ENCODE measurements at places on chromosomes 5 and 9.
A peak's percentile ranks its signal among the peaks of the same experiment; 100 is the strongest.

GRCh38 chr5:139710319-139711066 lies 62.3 kb downstream of the CXXC5 start:
- no peak for DNase-seq

GRCh38 chr5:66929995-66930394 lies 266.6 kb downstream of the CD180 start:
- DNase-seq = no peak

- DNase-seq = no peak
Measured at GRCh38 chr9:107970726-107971125, 481.2 kb upstream of the KLF4 start.

- no peak for DNase-seq
Measured at GRCh38 chr5:75525344-75525743, 13.7 kb downstream of the POLK start.

- DNase-seq = no peak
Measured at GRCh38 chr5:68818870-68819269, 274.9 kb upstream of the SLC30A5 start.

- DNase-seq = no peak
Measured at GRCh38 chr9:96078897-96079490, 203.5 kb downstream of the ERCC6L2 start.

GRCh38 chr5:77282337-77283027 lies 72.0 kb downstream of the PDE8B start:
- DNase-seq = no peak

DNA sequence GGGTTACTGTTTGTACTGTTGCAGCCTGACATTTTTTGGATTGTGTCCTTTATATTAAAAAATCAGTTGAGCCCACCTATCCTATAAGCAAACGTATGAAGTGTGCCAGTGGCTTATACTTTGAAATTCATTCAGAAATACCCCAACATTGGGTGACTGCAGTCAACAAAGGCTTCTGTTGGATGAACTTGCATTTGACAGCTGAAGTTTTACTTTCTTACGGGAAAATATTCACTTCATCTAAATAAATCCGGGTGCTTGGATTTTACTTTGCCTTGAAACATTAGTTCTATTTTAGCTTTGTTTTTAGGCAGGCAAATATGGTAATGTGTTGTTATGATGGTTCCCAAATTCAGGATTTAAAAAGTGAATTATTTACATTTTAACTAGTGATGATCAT lies 21.7 kb downstream of the EXOSC2 start:
- no peak for DNase-seq

GRCh38 chr5:141960449-141961323 lies 2.7 kb upstream of the PCDH12 start:
- peak; percentile 92 for DNase-seq

GRCh38 chr9:116081435-116082115 lies 72.0 kb upstream of the PAPPA start:
- DNase-seq = no peak

DNA sequence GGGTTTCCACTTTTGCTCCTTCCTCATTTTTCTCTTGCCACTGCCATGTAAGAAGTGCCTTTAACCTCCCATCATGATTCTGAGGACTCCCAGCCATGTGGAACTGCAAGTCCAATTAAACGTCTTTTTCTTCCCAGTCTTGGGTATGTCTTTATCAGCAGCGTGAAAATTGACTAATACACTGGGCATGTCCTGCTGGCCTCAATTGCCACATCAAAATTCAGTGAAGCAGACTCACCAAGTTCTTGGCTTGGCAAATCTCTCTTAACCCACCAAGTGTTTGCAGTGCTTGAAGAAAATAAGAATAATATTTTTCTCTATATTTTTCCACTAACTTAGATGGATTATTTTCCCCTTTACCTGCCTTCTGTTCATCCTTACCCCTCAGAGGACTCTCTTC lies 212.0 kb downstream of the BRINP1 start:
- no peak for DNase-seq

- no peak for DNase-seq
Measured at GRCh38 chr5:10625700-10626472, 62.0 kb downstream of the ANKRD33B start.

GRCh38 chr5:145937432-145938250 lies 1.3 kb downstream of the SH3RF2 start:
- DNase-seq = no peak

DNA sequence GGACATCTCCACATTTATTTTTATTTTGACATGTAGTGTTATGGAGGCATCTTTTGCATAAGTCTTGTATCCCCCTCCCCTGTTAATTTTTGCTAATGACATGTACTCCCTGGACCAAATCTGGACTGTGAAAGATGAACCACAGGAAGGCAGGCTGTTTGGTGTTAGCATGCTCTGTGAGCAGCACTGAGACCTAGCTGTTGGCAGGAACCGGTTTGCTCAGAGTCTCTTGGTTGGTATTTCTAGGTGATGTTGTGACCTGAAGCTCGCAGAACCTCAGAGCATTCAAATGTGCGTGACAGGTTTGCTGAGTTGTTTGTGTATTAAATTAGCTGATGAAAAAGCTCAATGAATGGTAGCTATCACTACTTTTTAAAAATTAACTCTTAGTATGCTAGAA lies 53.6 kb upstream of the PHF2 start:
- no peak for DNase-seq

DNA sequence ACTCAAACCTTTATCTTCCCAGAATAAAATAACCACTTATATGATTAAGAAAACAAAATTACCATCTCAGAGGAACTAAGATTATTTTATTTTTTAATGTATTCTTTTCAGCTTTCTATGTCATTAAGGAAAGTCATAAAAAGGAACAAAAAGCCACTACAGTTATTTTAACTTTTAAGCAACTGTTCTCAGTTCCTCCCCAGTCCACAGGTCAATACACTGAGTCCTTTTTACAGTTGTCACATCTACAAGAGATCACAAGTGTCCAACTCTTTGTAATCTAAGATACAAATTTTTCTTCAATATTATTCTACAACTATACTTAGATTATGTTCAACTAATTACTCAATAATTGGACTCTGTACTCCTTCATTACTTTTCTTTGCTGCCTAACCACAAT lies 782.8 kb upstream of the ACO1 start:
- DNase-seq = no peak

DNA sequence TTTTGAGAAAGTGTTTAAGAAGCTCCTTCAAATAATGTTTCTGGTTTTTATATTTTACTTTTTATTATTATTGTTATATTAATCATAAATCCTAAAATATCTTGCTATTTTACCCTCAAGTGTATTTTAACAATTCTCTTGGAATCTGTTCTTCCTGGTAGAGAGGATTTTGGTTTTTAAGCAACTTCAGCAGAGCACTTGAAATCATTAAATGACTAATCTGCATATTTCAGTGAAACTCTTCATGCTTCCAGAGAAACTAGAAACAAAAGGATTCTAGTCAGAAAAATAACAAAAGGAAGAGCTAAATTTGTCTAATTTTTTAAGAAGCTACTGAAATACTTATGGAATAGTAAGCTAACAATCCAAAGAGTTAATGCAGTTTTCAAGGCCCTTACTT lies 1057.3 kb downstream of the TLE1 start:
- DNase-seq = no peak

GRCh38 chr9:87148331-87149104 lies 201.2 kb upstream of the GAS1 start:
- peak; percentile 55 for DNase-seq

GRCh38 chr5:149766460-149767280 lies 36.6 kb downstream of the PPARGC1B start:
- DNase-seq = no peak

GRCh38 chr5:125409234-125409860 lies 662.9 kb upstream of the ZNF608 start:
- DNase-seq = no peak

DNA sequence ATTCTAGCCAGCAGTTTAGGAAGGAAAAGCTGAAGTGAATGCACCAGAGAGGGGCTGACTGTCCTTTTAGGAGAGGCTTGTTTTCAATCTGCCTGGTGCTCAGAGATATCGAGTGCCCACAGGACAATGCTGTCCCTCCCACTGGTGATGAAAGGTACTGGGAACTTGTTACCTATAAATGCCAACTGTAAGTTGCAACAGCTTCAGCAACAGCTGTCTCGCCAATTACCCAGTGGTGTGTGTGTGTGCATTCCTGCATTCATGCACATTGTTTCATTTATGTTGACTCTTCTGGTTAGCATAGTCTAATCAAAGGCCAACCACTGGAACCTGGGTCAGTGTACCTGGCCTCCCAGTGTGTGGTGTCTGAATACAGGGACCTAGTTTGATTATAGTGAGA lies 161.1 kb downstream of the CSNK1G3 start:
- DNase-seq = no peak

GRCh38 chr5:61559146-61559545 lies 227.1 kb downstream of the ZSWIM6 start:
- no peak for DNase-seq

DNA sequence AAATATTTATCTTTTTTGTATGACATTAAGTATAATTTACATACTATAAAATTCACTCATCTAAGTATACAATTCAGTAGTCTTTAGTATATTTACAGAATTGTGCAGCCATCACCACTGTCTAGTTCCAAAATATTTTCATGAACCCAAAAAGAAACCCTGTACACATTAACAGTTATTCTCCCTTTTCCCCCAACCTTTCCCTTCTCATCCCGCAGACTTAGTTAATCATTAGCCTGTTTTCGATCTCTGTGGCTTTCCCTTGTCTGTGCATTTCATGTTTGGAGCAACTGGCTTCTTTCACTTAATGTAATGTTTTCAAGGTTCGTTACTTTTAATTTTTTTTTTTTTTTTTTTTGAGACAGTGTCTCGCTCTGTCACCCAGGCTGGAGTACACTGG lies 37.5 kb downstream of the MTREX start:
- no peak for DNase-seq

DNA sequence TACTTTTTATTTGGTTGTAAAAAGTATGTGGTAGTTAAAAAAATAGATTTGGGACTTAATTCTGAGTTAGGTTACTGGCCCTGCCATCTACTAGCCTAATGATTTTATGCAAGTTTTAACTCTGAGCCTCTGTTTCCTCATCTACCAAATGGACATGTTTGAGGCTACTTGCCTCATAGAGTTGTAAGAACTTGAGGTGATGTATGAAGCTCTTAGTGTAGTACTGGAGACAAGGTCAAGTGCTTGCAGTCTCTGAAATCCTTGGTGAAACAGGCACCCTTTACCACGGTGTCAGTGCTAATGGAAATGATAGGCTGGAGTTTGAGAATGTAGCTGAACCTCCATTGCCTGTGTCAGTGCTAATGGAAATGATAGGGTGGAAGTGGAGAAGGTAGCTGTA lies 15.3 kb downstream of the GPR107 start:
- no peak for DNase-seq

- no peak for DNase-seq
Measured at GRCh38 chr9:19583890-19584289, 175.1 kb downstream of the ACER2 start.

- no peak for DNase-seq
Measured at GRCh38 chr9:90308691-90309090, 333.9 kb downstream of the DIRAS2 start.

DNA sequence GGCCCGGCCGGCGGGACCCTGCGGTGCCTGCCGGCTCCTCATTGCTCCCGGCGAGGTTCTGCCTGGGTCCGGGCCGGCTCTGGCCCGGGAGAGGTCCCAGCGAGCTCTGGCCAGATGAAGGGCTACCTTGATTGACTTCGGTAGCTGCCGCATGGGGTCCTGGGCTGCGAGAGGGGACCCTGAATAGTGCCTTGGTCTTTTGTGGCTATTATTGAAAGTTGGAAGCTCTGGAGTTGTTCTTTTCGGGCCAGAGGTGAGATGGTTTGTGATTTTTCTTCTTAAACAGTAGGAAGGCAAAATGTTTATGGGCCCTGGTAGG lies 635 bp downstream of the NAA35 start:
- DNase-seq = no peak

DNA sequence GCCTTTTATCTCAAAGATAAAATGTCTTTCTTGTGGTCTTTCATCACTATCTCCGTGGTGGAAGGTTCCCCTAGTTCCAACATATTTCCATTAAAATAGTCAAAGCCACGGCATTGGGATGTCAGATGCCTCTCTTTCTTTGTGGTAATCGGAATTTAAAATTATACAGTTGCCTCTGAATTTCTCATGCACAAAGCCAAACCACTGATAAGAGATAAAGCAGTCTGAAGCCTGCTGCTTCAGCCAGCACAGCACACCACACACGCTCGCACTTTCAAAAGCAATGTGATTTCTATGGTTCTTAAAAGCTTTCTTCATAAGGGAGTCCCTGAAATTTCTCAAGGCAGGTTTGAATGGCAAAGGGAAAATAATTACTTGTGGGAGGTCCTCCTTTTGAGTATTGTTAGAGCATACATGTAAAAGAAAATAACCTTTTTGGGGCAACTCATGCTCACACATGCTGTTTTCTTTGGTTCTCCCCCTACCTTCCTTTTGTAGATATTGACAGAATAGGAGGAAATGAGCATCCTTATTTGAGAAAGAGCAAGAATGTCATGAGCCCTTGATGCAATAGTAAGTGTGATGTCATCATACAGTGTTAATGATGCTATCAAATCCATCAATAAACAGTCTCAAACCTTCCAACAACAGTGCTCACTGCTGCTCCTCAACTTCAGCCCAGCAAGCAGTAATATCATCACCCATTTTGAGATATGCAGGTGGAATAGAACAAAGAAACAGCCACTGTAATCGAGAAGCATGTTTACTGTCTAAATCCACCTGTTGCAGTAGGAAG lies 85.7 kb upstream of the PPP1R2B start:
- DNase-seq = no peak

DNA sequence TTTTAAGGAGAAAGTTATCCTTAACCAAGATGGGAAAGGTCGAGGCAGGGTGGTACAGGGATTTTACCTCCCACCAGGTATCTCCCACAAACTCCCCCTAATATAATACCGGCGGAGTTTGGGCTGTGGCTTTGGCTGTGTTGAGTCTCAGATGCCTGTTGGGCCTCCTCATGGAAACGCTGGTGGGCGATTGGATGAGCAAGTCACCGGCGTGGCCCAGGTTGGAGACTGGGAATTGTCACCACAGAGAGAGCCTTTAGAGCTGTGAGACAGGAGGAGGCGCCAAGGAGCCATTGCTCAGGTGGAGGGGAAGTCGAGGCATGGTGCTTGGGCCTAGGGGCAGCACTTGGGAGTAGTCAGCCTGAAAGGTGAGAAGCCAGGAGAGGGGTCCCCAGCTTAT lies 3.4 kb upstream of the CAMSAP1 start:
- DNase-seq = no peak

GRCh38 chr5:102782217-102782872 lies 27.2 kb downstream of the PAM start:
- no peak for DNase-seq

- no peak for DNase-seq
Measured at GRCh38 chr9:29740518-29740917, 2167.2 kb upstream of the C9orf72 start.

GRCh38 chr9:80644044-80644443 lies 1045.3 kb downstream of the TLE1 start:
- DNase-seq = no peak

GRCh38 chr9:128253140-128253990 lies 22.4 kb downstream of the GOLGA2 start:
- DNase-seq = no peak
